Fibroblast of skin of right biceps (primary cell): ENCODE measurements at places on chromosomes 13 and 19.

DNA sequence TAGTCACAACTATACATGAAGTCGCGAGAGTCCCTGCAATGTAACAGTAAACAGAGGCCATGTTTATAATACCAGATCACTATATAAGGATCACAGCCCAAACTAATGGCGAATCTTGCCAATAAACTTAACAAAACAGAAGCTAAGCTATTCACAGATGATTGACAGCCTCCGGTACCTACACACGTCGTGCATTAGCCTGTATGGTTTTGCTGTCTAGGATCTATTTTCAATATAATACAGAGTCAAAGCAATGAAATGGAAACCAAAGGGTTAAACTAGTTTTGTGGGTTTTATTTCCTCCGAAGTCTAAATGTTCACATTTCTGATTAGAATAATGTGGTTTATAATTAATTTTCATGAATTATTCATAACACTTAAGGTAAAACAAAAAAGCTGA is 10.1 kb downstream of the ANKRD10 start:
- DNase-seq = no peak

- DNase-seq = peak; percentile 37
Observed at GRCh38 chr19:58562122-58563033, 4.0 kb upstream of the UBE2M start.

DNA sequence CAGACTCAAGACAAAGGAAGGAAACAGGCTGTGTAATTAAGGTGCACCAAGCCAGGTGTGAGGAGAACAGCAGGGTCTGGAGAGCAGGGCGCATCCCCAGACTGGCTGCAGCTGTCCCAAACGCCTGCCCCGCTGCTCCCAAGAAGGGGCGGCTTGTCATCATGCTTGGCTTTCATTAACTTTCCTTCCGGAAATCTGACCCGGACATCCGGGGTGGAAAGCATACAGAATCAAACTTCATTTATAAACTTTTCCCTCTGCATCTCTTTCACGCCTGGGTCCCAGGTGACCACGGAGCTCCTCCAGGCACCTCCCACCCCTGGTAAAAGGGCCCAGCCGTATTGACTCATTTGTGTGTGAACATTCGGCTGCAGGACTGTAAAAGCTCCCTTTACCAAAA is 31.7 kb downstream of the TSHZ3 start:
- DNase-seq = peak; percentile 13

DNA sequence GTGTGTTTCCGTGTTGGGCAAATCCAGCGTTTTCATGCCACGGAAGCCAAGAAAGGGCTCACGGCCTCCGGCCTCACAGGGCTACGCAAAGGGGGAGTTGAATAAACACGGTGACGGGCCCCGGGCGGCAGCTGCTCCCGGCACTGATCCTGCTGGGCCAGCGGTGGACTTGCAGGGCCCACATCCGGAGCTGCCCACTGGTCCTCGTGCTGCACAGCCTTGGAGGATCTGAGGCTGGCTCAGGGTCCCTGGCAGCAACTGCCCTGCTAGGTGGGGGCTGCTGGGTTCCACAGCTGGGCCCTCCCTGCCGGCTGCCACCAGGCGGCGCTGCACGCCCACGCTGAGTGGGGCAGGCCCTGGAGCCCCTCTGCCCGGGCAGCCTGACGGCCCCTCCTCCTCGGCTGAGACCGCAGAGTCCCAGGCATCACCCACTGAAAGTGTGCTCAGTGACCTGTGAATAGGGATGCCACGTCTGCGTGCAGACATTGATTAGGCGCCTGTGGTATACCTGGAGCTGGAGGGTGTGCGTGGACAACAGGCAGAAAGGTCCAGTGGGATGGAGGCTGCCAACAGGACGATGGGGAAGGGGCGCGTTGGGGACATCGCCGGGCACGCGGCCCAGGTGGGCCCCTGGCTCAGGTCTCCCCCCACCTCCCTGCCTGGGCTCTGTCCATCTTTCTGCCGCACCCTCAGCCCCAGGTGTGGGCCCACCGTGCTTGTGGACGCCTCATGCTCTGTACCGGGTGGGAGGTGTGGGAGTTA is 5.3 kb upstream of the HCN2 start:
- DNase-seq = peak; percentile 43

DNA sequence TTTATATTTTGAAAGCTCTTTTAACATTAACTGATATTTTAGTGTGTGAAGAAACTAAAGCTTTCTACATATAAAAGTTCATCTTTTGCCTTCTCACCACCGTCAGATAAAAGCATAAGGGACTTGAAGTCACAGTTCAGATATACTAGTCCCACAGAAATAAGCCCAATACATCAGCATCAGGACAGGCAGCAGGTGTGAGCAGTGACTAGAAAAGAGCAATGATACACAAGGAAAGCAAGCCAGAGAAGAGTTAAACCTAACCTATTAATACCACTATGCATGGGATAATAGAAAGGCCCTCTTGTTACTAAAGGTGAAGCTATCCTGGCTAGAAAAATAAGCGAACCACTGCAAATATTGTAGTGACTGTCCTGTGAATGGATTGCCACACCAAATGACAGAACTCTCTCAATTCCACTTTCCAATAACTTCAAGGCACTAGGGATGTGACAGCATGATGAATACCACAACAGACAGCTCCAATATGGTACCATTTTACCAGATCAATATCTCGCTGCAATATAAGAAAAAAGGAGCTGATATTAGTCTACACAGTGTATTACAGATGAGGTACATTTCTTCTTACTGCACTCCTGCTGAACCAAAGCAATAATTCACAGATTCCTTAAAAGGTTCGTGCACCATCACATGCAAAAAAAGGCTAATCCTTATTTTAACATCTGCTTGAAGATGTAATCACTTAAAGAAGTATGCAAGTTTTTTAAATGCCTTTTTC is 114.1 kb downstream of the DACH1 start:
- DNase-seq = no peak

DNA sequence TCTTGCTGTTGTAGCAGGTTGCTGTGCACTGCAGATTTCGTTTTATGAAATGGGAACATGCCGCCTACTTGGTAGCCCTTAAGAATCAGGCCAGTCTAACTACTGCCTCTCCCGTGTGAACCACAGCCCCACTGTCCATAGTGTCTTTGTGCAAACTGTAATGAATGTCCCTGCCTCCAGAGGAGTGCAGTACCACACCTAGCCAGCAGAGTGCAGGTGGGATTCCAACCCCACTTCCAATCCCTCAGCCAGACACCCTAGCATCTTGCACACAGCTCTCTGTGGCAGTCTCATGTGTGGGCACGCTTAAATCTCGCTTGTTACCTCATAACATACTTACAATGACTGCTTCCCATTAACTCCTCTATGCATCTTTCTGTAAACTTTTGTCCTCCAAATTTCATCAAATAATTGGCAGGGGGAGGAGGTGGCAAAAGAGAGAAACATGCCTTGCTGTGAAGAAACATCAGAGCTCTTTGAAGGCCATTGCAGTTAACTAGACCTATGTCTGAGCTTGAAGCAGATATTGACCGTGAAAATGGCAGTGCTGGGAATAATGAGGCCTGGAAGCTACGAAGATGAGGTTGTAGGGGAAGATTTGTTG is 47.2 kb downstream of the ZAR1L start:
- DNase-seq = no peak

- no peak for DNase-seq
Observed at GRCh38 chr19:9456018-9456689, 20.8 kb upstream of the ZNF266 start.

DNA sequence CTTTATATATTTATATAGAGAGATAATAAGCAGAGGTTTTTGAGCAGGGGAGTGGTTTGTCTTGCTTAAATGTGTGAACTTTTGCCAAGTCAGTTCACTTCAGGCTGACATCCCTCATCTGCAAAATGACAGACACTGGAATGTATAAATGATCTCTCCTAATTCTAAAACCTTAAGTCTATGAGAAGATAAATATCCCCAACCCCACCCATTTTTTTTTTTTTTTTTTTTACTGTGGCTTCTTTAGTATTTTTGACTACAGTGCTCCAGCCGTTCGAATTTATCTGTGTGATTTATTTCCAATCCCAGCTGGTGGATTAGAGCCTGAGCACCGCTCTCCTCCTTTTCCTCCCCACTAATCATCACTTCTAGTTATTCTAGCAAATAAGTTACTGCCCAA is 234.8 kb downstream of the DACH1 start:
- no peak for DNase-seq

GRCh38 chr13:111663953-111664421 is 343.5 kb downstream of the TEX29 start:
- no peak for DNase-seq

DNA sequence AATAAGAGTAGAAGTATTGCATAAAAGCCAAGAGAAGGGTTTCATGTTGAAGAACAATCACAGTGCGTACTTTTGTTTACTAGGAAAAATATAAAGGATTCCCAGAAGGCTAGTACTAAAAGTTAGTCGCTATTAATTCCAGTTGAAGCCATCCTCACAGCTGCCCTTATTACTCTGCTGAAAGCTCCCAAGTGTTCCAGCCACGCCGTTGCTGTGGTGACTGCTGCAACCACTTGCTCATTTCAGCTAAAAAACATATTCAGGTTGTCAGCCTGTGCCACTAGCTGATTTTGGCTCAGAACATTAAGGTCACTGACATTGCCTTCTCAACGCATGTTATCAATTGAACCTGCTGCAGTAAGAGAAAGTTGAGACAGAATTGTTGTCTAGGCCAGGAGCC is 87.1 kb upstream of the FNDC3A start:
- DNase-seq = no peak

DNA sequence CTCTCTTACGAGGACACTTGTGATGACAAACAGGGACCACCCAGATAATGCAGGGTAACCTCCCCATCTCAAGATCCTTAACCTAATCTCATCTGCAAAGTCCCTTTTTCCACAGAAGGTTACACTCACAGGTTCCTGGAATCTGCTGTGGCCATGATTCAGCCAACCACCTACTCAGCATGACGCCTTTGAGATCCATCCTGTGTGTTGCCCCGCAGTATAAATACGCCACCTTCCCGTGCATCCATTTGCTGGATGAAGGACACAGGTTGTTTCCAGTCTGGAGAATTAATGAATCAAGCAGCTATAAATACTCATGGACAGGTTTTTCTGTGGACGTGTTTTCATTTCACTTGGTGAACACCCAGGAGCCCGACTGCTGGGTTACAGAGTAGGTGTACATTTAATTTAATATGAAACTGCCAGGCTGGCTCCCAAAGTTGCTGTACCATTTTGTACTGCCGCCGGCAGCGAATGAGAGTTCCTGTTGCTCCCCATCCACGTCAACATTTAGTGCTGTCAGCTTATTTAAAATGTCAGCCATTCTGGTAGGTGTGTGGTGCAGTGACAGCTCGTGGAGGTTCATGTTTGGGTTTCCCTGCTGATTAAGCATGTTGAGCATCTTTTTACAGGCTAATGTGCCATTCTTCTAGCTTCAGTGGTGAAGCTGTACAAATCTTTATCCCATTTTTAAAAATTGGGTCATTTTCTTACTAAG is 40.2 kb downstream of the ELL start:
- no peak for DNase-seq

GRCh38 chr13:31328549-31329235 is 128.9 kb downstream of the B3GLCT start:
- DNase-seq = peak; percentile 16

DNA sequence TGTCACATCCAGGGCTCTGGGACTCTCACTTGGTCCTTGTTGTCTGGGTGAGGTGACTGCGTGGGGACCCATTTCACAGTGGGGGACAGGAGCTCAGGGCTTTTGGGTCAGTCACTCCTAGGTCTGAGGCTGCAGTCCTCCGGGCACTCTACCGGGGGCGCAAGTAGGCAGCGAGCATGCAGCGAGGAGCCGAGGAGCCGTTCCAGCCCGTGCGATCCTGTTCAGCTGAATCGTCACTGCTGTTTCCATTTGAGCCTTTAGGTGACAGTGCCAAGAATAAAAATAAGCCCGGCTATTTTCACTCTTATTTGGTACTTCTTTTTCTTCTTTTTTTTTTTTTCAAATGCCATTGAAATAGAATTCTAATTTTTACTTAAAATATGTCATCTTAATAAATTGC is 126.5 kb downstream of the ZNF536 start:
- DNase-seq = no peak

- peak; percentile 10 for DNase-seq
Observed at GRCh38 chr19:22332924-22333323, 46.7 kb downstream of the ZNF729 start.

DNA sequence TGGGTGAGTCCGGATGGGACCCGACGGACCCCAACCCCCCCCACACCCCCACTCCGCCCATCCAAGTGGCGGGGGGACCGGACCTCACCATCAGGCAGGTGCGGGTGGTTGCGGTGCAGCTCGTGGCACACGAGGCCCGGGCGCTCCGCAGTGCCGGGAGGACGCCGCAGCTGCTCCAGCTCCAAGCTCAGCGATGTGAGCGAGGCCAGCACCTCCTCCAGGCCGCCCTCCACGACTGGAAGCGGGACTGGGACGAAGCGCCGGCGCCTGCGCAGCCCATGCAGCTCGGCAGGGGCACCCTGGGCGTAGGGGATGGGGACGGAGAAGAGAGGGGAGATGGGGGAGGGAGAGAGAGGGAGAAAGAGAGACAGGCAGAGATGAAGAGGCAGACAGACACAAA is 30.1 kb upstream of the OLFM2 start:
- DNase-seq = no peak

GRCh38 chr13:109859216-109859835 is 72.9 kb upstream of the IRS2 start:
- DNase-seq = no peak

DNA sequence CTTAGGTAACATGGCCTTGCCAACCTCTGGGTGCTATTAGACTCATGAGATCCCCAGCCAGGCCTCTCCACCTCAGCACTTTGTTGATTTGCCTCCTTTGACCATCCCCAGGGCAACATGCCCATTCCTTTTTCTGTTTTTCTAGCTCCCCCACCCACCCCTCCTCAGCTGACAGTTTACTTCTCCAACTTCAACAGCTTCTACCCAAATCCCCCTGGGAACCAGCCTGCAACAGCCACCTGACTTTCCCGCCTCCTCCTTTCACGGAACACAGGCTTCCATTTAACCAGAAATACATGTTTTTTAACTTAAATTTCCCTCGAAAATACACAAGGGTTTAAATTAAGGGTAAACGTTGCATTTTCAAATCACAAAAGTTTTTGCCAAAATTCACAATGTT is 117.3 kb downstream of the DLEU7 start:
- DNase-seq = no peak

DNA sequence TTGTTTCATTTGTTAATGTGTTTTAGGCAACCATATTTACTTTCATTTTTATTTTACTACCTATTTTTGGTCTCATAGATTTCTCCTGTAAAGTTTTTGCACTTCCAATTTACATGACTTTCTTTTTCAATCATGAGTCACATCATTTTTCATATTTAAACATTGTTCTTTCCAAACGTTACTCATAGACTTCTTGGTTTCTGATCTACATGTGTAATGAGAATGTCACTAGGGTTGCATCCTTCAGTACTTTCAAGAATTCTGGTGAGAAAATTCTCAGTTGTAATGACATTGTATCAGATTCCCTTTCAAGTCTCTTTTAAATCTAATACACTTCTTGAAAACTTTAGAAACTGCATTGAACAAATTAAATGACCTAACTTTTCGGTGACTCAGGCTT is 991.7 kb downstream of the EFNB2 start:
- peak; percentile 15 for DNase-seq

DNA sequence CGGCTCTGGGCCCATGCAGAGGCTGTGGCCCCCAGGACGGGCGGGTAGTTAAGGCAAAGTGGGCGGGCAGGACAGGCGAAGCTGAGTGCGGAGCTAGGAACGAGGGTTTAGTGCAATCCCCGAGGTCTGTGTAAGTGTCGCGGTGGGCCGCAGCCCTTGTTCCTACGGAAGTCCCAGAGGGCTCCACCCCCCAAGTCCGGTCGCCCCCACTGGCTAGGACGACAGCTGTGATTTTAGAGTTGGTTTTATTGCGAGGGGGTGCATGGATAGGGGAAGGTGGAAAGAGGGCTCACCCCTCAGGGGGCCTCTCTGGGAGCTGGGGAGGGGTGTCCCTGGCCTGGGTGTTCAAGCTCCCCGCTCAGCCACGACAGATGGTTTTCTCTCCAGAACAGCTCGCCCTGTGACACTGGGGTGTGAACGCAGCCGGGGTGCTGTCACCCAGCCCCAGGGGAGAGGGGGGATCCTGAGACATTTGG is 21.7 kb downstream of the ZBTB7A start:
- no peak for DNase-seq
